Endothelial cell of umbilical vein (primary cell): ENCODE measurements at places on chromosomes 11 and 22. TPM values are rescaled to one million over a fixed set of nuclear protein-coding genes. Genes with fewer than 3 reads are reported as not detected.

SPDYC gene
- not detected in 2 replicates for total RNA-seq

GLYATL1 gene
- total RNA-seq, result not detected in 2 replicates

GGTLC2 gene
- not detected in 2 replicates for total RNA-seq

ASCL2 gene
- total RNA-seq, result not detected in 2 replicates

DGCR6 gene
- 0.44 and 0.95 TPM in 2 replicates for total RNA-seq

RAB36 gene
- 2.6 and 2.7 TPM in 2 replicates for total RNA-seq

PCSK7 gene
- total RNA-seq, result 68.0 and 72.7 TPM in 2 replicates

TRIM48 gene
- not detected in 2 replicates for total RNA-seq

KRTAP5-5 gene
- not detected in 2 replicates for total RNA-seq

BTBD18 gene
- total RNA-seq, result not detected in 2 replicates
